Memory B cell (primary cell): ENCODE measurements at places on chromosomes 5 and 9.

DNA sequence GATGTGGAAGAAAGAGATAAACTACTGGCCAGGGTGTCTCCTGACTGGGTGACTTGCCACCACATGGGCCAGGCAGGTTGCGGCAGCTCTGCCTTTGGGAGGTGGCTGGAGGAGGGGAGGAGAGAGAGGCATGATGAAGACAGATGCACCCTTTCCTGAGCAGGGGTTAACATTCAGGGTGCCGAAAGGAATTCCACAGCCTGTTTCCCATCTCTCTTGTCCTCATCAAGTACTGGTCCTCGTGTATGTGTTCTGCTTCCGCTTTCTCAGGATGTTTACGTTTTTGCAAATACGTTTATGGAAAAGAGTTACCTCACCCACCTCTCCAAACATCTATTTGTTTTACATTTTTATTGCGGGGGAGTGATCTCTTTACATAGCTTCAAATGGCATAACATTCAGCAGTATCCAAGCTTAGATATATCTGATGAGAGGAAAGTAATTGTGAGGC lies 73.4 kb downstream of the C9orf85 start:
- DNase-seq = no peak

DNA sequence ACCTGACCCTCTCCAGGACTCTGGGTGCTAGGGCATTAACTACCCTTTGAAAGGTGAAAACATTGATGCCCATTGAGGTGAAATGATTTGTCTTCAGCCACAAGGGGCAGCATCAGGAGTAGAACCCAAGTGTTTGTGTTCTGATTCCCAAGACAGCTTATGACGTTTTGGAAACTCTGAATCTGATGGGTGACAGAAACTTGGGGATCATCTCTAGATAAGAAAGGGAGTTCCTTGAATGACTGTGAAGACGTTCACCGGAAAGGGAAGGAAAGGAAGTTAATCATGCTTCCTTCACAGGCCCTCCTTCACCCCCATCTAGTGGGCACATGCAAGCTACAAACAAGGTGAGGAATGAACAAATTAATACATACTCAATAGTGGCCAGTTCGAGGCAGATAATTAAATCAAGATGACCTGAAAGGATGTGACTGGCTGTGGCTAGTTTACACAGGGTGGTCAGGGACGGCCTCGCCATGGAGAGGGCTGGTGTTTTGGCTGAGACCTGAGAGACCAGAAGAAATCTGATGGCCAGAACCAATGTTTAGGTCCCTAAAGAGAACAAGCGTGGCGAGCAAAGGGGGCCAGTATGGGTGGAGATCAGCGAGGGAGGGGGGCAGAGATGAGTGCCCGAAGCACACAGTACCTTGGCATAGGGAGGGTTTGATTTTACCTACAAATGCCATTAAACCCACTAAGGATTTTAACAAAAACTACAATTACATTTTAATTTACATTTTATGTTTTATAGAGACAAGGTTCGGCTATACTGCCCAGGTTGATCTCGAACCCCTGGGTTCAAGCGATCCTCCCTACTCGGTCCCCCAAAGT lies 937 bp upstream of the SLC26A2 start:
- DNase-seq = peak; percentile 25

GRCh38 chr5:140631831-140632365 lies 1.1 kb downstream of the CD14 start:
- DNase-seq = no peak

DNA sequence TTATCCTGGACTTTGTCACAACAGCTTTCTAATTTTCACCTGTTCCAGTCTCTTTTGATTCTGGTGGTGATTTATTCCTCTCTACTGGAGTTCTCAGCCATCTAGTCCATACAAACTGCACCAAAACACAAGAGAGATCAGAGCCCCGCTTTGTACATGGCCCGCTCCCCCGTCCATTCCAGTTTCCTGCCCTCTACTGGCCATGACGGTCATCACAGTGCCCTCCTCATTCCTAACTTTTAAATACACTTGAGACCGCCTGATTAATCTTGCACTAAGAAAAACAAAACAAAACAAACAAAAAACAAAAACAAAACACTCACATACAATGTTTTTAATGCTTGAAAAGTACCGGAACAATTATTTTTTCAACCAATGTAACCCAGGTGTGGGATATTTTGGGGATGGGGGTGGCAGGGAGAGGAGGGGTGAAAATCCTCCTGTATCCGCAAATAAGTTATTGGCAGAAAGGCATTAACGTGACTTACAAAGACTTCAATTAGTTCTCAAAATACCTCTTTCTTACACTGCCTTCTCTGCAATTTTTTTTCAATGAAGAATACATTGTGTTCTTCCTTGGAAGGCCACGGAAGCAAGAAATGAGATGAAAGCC lies 84.8 kb upstream of the PAM start:
- no peak for DNase-seq

DNA sequence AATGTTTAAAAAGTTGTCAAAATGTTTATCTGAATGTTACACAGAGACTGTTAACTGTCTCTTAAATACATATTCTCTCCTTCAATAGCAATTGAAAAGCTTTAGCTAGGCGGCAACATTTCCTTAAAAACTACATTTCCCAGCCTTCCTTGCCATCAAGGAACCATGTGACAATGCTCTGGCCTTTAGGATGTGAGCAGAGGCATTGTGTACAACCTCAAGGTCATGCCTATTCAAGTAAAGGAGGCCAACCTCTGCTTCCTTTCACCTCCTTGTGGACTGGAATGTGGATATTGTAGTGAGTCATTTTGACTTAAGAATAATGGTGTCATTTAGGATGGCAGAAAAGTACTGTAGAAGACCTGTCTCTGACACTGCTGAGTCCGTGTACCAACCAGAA lies 23.7 kb upstream of the MROH2B start:
- no peak for DNase-seq
